Ureter (tissue), 1 donor: ENCODE measurements at places on chromosomes 5 and 9. TPM values are rescaled to one million over a fixed set of nuclear protein-coding genes. Genes with fewer than 3 reads are reported as not detected.

Gene GFM2
- 31.0 TPM for total RNA-seq

Gene PDCD1LG2
- total RNA-seq: 1.7 TPM

Gene LMX1B
- not detected for total RNA-seq

Gene PROB1
- total RNA-seq: 2.4 TPM

Gene RASGEF1C
- total RNA-seq: not detected

Gene PIP5K1B
- 13.8 TPM for total RNA-seq

Gene HAVCR2
- total RNA-seq: 5.6 TPM

Gene SPATA31A3
- total RNA-seq: not detected

Gene LCN1
- total RNA-seq: not detected

Gene LVRN
- total RNA-seq: 0.49 TPM

Gene PPP3R2
- total RNA-seq: not detected

Gene COX7C
- 619 TPM for total RNA-seq

Gene DBH
- total RNA-seq: not detected

Gene SLC36A3
- not detected for total RNA-seq

Gene CCDC152
- total RNA-seq: 0.47 TPM

Gene PCDHA8
- total RNA-seq: not detected

Gene DIMT1
- 30.3 TPM for total RNA-seq

Gene FAM114A2
- 40.8 TPM for total RNA-seq

Gene CCL21
- total RNA-seq: 55.1 TPM

Gene SPRY4
- total RNA-seq: 16.7 TPM

Gene BTNL9
- total RNA-seq: 26.0 TPM

Gene CCNH
- total RNA-seq: 68.6 TPM

Gene C9
- total RNA-seq: not detected

Gene OR2K2
- total RNA-seq: not detected

Gene SAXO1
- 0.57 TPM for total RNA-seq

Gene PDE6A
- not detected for total RNA-seq

Gene FOXD4L3
- not detected for total RNA-seq

Gene TNC
- total RNA-seq: 61.2 TPM

Gene PRR16
- 4.2 TPM for total RNA-seq

Gene LRRC70
- 5.9 TPM for total RNA-seq

Gene JMY
- 16.0 TPM for total RNA-seq

Gene FOXI1
- not detected for total RNA-seq

Gene RIGI
- total RNA-seq: 10.0 TPM

Gene FST
- 6.6 TPM for total RNA-seq

Gene RASA1
- 37.9 TPM for total RNA-seq

Gene SLC4A9
- 0.13 TPM for total RNA-seq

Gene CNTNAP3B
- 24.1 TPM for total RNA-seq

Gene PALM2AKAP2
- total RNA-seq: 7.8 TPM

Gene SPINK4
- not detected for total RNA-seq

Gene SLC6A18
- total RNA-seq: not detected

Gene PDE8B
- total RNA-seq: 10.1 TPM

Gene GALNT12
- 38.5 TPM for total RNA-seq

Gene CLIC3
- total RNA-seq: 3.6 TPM

Gene NRARP
- total RNA-seq: 7.1 TPM
